ENCODE measurements at places on chromosomes 1 and 21.

DNA sequence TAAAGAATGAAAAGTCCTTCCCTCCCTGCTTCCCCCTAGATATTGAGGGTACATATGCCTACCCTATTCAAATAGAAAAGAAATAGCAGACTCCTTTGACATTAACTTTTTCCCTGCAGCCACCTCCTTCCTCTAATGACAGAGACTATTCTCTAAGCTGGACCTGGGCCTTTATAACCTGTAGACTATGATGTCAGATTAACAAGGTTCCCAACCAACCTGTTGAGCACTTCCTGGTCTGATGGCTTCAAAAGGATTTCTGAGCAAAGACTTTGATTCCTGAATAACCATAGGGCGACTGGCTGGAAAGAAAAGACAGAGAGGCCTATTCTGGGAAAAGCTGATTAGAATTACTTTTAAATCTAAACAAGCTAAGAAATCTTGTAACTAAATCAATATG, 18.4 kb upstream of the C1orf216 start:
- DNase-seq: no peak

DNA sequence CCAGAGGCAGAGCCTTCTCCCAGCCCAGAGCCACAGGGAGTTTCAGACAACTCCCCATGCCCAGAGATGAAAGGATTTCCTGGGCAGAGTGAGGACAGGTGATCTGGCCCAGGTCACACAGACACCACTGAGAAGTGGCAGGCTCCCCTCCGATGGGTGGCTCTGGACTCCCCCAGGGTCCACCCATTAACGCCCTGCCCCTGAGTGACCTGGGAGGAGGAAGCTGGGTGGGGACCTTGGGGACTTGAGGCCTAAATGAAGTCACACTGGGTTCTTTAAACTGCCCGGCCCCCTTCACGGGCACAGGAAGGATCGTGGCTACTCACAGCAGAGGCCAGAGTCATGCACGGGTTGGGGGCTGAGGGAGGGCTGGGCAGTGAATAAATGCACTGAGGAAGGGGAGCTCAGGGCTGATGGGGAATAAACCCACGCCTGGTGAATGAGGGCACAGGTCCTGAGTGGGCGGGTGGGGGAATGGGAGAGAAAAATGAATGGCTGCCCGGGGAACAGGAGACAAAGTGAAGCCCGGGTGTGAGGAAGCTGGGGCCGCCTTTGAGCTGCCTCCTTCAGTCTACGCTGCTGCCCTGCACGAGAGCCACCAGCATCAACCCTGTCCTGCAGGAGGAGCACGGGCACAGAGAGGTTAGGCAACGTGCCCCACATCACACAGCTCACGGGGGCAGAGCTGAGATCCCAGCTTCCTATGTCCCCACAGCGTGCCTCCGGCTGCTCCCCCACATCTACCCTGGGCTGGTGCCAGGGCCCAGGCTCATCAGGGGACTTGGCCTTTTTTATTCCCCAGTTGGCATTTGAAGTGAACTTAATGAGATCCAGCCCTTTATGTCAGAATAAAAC, 404.3 kb downstream of the MATN1 start:
- no peak for DNase-seq

DNA sequence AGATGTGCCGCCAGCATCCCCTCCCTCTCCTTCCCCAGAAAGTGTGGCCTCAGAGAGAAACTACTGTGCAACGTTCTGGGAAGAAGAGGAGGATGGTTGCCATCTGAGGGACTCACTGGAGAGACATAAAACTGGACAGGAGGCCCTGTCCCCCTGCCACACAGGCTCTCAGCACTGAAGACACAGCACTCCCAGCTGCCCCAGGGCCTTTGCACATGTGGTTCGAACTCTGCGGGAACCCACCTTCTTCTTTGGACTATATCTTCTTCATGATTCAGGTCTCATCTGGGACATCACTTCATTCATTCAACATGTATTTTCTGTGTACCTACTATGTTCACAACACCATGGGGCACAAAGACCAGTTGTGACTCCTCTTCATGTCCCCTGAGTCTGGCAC, 17.4 kb downstream of the IGSF21 start:
- DNase-seq: no peak

DNA sequence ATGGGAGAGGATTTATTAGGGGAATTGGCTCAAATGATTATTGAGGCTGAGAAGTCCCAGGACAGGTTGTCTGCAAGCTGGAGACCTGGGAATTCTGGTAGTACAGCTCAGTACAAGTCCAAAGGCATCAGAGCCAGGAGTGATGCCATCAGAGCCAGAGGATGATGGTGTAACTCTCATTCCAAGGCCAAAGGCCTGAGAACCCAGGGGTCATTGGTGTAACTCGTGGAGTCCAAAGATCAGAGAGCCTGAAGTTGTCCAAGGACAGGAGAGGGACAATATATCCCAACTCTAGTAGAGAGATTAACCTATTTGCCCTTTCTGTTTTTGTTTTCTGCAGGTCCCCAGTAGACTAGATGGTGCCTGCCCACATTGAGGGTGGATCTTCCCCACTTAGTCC, 134.3 kb downstream of the MAP3K21 start:
- no peak for DNase-seq

DNA sequence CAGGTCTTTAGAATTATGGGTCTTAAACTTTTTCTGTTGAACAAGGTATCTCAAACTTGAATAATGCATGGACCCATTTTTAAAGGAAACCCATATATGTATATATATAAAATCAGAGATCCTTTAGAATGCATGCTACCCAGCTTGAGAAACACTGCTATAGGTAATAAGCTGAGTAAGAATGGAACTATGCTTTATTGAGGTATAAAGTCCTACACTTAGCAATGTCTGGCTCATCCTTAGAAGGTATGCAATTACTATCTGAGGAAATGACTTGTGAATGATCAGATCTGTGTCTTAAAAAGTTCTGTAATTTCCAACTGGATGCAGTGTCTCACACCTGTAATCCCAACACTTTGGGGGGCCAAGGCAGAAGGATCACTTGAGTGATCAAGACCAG, 11.2 kb downstream of the TRAF3IP3 start:
- no peak for DNase-seq

DNA sequence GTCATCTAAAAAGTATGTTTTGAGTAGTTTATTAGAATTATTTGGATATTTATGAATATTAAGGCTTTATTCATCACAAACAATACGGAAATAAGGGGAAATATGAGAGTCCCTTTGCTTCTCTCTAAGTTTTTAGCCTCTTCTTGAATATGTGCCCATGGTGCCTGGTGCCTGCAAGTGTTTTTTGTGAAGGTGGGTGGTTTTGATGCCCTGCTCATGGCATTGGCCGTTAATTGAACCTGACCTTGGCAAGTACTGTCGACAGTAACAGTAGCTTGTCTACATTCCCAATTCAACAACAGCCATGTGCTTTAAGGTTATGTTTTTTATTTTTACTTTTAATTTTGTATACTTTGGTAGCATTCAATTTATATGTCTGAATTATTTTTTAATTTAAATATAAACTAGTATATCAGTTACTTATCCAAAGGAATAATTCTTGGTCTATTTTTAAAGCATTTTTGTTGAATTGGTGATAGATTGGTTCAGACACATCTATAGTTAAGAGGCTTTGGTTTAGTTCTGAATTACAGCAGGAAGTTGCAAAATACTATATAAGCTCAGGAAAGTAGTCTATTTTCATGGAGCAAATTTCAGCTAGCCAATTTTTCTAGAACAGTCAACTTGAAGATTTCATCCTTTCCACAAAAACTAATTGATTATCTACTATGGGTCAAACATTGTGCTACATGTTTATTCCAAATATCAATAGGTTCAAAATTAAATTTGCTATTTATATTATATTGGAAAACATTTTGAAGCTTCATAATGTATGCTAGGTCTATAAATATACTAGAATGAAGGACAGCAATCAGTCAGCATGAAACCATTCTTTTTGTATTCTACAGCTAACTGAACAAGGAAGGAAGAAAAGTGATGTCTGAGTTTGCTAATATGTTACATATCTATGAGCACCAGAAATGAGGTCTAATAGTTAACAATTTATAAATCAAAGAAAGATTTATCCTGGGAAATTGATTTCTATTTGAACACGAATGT, 184.4 kb downstream of the MRPL39 start:
- no peak for DNase-seq

All from KG1 (cell line).